ENCODE measurements at places on chromosomes 11 and 22.

- no peak for DNase-seq
These were observed 149.4 kb downstream of the SNX19 start for GRCh38 chr11:130766650-130767565.

DNA sequence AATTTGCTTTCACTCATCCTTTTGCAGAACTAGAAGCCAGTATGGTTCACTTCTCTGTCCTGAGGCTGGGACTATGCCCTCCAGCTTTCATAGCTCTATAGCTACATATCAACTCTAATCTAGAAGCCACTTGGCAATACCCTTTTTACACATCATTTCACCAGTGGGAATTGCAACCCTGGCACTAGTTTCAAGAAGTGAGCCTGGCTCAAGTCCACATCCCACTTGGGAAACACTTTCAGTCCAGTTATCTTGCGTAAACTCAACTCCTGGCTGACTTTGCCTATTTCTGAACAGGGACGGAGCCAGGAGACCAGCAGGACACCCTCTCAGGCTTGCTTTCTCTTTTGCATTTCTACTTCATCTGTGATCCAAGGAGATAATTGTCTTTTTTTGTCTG, 19.9 kb upstream of the FAT3 start:
- DNase-seq, result no peak

- no peak for DNase-seq
These were observed 12.2 kb upstream of the SMPD1 start for GRCh38 chr11:6377902-6378639.

- DNase-seq, result peak; percentile 82
These were observed 46.2 kb downstream of the C11orf71 start for GRCh38 chr11:114354076-114354475.

GRCh38 chr11:2531277-2531986, 86.6 kb downstream of the KCNQ1 start:
- peak; percentile 10 for DNase-seq

DNA sequence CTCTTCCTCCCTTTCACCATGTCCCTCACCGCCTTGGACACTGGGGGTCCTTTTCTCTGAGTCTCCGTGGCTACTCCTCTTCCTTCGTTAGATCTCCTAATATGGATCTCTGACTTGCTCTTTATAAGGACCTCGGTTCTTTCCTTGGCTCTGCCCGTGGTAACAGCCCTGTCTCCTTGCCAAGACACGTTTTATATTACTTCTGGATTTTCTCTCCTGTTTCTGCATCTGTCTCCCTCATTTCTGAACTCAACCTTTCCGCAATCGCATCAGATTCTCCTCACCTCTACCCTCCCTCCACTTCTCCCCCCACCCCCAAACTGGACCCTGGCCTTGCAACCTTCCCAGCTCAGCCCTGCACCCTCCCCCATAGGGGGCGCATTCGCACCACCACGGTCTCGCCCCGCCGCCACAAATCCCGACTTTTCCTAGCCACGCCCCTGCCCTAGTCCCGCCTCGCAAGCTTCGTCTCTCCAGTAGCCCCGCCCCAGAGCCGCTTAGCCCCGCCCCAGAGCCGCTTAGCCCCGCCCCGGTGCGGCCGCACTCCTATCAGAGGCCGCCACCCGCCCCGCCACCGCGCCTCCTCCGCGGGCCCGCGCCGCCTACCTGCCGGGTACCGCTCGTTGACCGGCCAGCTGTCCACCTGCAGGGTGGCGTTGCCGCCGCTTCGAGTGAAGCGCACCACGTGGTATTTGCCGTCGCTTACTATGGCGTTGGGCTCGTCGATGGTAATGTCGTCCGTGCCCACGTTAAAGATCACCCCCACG, 39.0 kb downstream of the SLC22A12 start:
- no peak for DNase-seq

GRCh38 chr11:34890812-34891211, 25.4 kb downstream of the APIP start:
- peak; percentile 8 for DNase-seq

DNA sequence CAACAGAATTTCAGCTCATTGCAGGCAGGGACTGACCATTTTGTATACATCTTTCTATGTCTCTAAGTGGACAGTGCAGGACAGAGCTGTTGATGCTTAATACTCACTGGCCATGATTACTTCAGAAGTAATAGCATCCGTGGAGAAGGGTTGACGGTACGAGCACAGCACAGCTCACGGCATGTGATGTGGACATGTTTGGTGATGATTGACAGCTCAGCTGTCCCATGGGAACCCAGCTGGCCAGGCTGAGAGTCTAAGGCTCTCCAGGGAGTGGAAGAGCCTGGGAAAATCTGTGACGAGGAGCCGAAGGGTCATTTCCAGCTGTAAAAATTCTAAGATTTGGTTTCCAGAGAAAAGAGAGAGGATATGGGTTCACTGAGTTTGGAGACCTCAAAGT, 198.2 kb downstream of the SNX19 start:
- no peak for DNase-seq

DNA sequence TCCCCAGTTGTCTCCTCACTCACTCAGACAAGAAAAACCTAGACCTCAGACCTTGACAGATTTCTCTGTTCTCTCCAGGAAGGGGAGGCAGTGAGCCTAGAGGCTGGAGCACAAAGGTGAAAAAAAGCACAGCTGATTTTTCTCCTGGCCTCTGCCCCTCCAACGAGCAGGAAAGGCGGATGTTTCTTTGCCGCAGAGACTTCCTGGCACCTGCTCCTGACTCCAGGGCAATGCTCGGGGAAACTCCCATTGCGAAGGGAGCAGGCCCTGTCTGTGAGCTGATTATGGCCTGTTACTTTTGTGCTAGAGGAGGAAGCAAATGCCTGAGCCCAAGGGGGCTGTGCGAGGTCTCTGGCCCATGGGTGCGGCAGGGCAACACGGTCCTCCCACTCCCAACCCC, 25.4 kb downstream of the MS4A10 start:
- no peak for DNase-seq

DNA sequence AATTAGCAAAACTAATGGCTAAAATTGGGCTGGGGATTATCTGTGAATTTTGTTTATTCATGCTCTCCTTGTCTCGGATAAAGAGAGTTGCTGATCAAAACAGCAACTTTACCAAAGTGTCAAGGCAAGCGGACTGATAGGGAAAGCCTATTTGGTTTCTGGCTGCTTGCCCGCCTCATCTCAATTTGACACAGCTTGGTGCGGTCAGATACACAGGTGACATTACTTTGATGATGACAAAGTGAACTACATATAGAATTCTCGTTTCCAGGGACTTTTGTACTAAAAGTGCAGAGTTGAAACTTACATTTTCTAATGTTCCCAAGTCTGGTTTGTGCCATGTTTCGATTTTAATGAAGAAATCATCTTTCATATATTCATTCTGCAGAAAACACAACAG, 22.8 kb downstream of the PITPNB start:
- no peak for DNase-seq

- no peak for DNase-seq
These were observed 69.0 kb downstream of the EFCAB6 start for GRCh38 chr22:43743131-43743530.

DNA sequence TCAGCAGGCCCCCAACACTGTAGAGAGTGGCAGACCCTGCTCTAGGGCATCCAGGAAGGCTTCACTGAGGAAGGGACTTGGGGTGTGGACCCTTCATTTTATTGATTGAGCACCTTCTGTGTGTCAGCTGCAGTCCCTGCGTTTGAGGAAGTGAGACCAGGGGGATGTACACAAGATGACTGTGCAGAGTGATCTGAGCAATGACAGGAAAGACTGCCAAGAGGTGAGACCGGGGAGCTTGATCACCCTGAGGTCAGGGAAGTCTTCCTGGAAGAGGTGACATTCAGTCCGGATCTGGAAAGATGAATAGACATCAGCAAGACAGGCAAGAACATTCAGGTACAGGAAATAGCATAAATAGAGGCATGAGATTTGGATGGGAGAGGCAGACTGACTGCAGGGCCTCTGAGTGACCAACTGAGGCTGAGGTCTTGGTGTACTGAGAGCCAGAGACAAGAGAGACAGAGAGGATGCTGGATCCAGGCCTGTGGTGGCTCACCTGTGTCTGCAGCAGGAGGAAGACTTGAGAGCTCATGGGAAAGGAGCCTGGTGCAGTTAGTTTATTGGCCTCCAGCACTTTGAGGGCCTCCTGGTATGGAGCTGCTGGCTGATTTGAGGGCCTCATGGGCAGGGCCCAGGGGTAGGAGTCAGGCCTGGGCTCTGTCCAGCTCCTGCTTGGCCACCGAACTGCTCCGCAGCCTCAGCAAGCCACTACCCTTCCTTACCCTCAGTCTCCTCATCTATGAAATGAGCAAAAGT, 5.2 kb downstream of the DGAT2 start:
- no peak for DNase-seq

- no peak for DNase-seq
These were observed 53.3 kb downstream of the ARHGAP8 start for GRCh38 chr22:44805711-44806110.

DNA sequence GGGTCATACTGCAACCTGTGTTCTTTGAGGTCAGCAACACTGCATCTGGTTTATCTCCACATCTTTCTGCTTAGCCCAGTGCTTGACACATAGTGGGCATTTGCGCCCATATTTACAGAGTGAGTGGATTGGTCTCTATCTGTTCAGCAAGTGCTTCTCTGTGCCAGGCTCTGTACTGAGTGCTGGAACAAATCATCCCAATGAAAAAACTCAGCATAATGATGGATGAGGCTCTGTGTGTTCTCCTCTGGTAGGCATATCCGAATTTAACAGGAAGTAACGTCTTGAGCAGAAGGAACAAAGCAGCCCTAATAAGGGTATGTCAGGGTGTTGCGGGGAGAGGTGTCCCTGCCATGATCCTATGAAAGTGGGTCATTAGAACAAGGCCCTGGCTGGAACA, 46.0 kb downstream of the MCM5 start:
- no peak for DNase-seq

- DNase-seq, result no peak
These were observed 80.7 kb upstream of the MPPED2 start for GRCh38 chr11:30666817-30667216.

- DNase-seq, result no peak
These were observed 5.7 kb downstream of the CDCA5 start for GRCh38 chr11:65078151-65078550.

DNA sequence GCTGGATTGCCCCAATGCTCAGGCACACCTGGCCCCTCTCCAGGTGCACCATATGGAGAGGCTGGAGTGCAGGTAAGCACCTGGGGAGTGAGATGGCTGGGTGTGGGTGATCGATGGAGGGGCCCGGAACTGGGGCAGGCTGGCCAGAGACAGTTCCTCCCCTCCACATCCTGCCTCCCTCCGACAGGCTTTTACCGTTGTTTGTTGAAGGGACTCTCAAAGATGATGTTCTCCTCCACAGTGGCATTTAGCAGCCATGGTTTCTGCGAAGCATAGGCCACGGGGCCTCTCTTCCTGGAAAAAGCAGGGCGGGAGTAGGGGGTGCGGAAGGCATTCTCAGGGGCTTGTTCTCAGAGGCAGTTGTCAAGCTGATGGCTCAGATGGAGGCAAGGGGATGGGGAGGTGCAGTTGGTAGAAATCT, 25.9 kb upstream of the KCNJ11 start:
- DNase-seq, result no peak

- DNase-seq, result no peak
These were observed 80.6 kb upstream of the CLDN5 start for GRCh38 chr22:19604711-19605268.

GRCh38 chr11:11324090-11324489, 29.0 kb downstream of the CSNK2A3 start:
- DNase-seq, result no peak

DNA sequence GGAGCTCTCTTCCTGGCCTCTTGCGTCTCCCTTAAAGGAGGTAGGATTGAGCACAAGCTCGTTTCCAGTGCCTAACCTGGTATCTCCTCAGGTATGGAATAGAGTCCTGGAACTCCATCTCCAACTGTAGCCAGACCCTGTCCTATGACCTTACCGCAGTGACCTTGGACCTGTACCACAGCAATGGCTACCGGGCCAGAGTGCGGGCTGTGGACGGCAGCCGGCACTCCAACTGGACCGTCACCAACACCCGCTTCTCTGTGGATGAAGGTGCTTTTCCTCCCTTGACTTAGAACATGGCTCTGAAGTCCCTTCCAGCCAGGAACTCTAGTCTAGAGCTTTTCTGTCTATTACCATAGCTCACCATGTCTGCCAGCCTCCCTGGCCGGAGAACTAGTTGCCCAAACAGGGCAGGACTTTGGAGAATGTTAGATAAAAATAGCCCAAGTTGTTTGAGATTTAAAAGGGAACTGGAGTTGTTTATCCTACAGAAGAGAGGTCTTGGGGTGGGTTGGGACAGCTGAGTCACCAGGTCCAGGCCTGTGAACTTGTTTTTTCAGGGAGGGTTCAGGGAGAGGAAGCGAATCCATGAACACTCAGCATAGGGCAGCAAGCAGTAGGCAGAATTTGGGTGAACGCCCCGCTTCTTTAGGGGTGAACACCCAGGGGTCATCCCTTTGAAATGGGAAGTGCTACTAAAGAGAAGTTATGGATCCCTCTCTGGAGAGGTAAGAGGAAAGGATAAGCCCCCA, 3.3 kb downstream of the IL10RA start:
- DNase-seq, result no peak

- DNase-seq, result no peak
These were observed 734 bp downstream of the ACR start for GRCh38 chr22:50738649-50739227.

- no peak for DNase-seq
These were observed 8.7 kb upstream of the EFCAB6 start for GRCh38 chr22:43820651-43821305.

GRCh38 chr22:45341498-45341897, 31.8 kb downstream of the FAM118A start:
- no peak for DNase-seq

GRCh38 chr22:23675502-23676415, 15.1 kb upstream of the RGL4 start:
- DNase-seq, result no peak

DNA sequence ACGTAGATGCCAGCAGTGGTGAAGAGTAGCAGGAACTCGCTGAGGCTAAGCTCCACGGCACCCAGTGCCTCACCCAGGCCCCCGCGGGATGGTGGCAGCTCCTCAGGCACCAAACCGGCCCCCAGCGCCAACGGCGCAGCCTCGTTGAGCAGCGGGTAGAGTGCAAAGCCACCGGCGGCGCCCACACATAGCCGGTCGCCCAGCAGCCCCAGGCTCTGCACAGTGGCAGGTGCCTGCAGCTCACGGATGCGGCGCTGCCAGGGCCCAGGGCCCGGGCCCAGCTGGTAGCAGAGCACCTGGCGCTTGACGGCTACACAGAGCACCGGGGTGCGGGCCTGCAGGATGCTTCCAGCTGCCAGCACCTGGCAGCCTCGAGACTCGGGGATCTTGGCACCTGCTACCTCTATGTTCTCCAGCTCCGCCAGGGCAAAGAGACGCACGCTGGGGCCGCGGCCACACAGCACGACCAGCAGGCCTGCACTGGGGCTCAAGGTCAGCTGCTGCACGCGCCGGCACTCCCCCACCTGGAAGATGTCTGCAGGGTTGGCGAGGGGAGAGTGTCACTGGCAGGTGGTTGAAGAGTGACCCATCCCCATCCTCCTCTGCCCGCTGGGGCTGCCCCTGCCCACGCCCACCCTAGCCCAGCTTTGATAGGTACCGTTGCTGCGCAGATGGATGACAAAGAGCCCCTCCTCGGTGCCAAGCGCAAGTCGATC, 14.8 kb downstream of the CDC42BPG start:
- no peak for DNase-seq

GRCh38 chr11:65776196-65776595, 4.6 kb downstream of the AP5B1 start:
- DNase-seq, result no peak
